ENCODE measurements at places on chromosomes 7 and 10.

- ATAC-seq, result peak; percentile 18
Observed at GRCh38 chr7:7565746-7566650, 686 bp upstream of the MIOS start.

- ATAC-seq, result no peak
Observed at GRCh38 chr10:49369216-49370162, 26.4 kb downstream of the DRGX start.

DNA sequence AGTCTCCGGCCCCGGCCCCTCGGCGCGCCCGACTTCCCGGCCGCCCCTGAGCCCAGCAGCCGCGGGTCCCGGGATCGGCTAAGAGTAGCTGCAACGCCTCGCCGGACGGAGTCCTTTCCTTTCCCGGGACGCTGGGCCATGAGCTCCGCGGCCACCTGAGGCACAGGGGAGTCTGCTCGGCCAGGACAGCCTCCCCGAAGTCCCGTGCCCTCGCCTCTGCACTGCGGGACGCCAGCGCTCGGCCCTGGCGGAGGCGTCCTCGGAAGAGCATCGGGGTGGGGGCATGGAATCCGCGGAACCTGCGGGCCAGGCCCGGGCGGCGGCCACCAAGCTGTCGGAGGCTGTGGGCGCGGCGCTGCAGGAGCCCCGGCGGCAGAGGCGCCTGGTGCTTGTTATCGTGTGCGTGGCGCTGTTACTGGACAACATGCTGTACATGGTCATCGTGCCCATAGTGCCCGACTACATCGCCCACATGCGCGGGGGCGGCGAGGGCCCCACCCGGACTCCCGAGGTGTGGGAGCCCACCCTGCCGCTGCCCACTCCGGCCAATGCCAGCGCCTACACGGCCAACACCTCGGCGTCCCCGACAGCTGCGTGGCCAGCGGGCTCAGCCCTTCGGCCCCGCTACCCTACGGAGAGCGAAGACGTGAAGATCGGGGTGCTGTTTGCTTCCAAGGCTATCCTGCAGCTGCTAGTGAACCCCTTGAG is 502 bp downstream of the SLC18A3 start:
- ATAC-seq, result no peak

DNA sequence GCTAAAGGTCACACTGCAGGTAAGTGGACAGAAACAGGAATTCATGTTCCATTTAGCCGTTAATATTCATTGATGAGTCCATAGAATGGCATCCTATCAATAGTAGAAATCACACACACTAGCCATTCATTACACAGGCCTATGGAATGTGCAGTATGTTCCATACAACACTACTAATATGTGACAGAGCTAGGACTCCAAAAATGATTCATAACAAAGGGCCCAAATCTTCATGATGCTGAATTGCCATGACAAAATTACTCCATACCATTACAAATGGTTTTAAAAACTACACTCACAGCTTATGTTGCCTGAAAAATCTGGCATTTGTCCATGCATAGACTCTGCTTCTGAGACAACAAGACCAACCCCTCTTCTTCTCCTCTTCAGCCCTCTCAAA is 549.1 kb downstream of the XPNPEP1 start:
- ATAC-seq, result no peak

DNA sequence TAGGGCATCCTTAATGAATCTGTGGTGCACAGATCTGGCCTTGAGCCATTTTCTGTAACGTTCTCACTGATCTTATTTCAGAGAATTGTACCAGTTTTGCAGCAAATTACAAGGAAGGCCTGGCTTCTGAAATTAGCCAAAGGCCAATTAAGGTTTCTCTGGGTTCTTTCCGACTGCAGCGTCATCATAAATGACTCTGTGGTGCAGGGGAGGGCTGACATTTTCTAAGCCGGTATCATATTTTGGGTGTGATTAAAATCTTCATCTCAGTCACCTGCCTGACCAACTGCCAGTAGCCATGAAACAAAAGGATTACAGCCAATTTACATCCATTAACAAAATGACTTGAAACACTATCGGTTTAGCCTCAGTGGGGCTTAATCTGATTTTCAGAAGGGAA is 363.7 kb downstream of the ADRA2A start:
- ATAC-seq, result no peak

DNA sequence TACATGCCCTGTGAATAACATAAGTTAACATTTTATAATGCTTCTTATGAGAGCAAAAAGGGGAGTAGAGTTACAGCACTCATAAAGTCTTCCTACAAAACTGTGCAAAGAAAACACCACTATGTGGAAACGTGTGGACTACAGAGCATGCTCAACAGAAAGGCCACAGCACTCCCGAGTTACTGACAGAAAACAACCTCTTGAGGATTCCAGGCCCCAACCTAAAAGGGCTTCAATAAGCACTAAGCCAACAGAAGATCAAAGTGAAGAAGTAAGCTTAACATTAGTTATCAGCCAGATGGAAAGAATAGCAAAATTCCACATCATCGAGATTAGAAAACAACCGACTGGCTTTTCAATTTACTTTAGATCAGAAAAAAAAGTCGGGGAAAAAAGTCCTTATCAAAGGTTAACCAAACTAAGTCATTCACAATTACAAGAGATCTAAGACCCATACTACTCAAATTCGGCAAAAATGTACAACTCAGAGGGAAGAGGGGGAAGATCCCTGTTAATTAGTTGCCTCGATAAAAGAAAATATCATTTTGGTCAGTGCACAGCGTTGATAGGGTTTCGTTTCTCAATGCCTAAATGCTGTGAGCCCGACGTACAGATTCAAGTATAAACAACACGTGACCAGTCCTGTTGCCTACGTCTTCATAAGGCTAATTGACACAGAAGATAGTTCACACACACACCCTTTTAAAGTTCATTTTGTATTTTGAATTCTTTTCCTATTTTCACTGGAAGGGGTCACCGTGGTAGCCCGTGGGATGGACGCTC is 1.4 kb downstream of the KBTBD2 start:
- ATAC-seq, result peak; percentile 39

DNA sequence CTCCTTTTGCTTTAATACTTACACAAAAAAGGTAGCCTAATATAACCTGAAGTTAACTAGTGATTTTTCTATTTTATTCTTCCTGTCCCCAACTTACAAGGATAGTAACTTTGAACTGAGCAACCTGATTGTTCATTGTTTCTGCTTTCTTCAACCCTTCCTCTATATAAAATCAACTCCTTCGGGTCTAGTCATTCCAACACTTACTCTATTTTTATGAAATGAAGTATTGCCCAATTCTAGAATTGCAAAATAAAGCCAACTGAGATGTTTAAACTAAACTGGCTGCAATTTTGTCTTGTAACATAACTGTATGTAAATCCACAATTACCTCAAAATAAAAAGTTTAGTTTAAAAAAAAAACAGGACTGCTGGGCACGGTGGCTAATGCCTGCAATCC is 20.3 kb upstream of the DNA2 start:
- no peak for ATAC-seq

DNA sequence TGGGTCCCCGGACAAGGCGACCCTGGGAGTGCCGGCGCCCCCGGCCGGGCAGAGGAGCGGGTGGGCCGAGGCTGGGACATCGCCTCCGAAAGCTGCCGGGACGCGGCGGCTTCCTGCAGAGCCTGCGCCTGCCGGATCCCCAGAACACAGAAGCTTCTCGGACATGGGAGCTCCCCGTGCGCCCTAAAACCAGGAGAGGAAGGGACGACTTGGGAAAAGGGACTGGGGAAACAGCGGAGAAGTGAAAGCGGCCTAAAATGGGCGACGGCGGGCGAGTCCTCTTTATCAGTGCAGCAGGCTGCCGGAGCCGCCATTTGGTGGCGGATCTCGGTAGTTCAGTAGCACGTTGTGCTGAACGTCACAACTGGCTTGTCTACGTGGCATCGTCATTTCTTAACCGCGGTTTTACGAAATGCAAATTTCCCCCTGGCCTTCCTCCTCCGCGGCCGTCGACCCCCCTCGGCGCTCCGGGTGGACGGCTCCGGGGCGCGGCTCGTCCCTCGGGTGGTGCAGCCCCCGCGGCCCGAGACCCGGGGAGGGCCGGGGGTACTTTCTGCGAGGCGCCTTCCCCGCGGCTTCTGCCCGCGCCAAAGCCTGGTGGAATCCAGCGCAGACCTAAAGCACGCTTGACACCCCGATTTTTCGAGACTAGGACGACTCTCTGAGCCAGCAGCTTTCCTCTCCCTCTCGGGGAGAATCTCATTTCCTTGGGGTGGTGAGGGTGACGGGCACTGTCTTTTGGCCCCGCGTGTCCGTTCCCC is 9.9 kb upstream of the SPAG6 start:
- peak; percentile 83 for ATAC-seq

DNA sequence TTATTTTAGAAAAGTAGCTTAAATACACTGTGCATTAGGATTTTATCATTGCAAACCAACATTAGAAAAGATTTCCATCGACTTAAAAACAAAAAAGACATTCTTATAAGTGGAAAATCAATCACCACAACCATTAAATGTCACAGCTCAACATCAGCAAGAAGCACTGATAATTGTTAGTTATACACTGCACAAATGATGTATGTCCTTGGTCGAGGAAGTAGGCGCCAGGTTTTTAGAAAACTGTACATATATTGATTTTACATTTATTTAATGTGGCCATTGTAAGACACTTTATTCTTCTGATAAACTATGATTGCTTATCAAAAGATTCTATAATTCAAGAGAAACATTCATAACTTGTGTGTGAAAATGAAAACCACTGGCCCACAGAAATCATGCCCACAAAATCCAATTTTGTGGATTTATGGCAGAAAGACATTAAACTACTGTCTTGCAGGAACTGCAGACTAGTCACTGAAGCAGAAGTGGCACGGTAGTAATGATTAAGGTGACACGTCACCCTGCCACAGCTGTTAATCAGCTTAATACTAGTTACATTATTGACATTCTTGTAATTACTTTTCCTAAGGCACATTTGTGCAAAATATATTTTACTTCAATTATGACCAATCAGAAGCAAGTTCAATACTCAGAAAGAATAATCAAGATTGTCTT is 79.4 kb downstream of the VPS41 start:
- no peak for ATAC-seq

- ATAC-seq, result no peak
Observed at GRCh38 chr7:27166531-27167505, 1.5 kb upstream of the HOXA9 start.

GRCh38 chr7:5693529-5693928 is 87.9 kb downstream of the RNF216 start:
- no peak for ATAC-seq

GRCh38 chr10:89670926-89671325 is 25.9 kb upstream of the PANK1 start:
- no peak for ATAC-seq

- ATAC-seq, result no peak
Observed at GRCh38 chr10:88980247-88980646, 10.4 kb upstream of the FAS start.

GRCh38 chr10:113473851-113474250 is 79.0 kb upstream of the HABP2 start:
- no peak for ATAC-seq

DNA sequence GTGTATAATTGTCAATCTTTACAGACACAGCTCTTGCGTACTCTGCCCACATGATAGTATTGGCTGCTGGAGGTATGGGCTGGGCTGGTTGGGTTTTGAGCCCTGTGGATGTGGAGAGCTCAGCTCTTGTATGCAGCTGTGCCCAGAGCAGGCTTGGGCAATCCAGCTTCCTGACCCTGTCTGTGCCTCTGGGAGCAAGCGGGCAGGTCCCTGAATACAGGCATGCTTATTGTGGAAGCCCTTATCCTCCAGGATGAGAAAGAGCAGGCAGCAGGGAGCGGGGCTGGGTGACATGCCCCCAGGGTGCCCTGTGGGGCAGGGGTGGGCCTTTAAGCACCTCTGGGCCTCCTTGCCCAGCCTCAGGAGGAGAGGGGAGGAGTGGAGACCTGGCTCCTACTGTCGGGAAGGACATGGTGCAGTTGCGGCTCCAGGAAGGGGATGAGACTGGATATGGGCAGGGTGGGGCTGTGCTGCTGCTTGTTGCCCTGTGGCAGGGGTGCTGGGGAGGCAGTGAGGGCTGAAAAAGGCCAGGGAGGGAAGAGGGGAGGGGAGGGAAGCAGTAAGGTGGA is 32.7 kb upstream of the SH2D4B start:
- ATAC-seq, result no peak

DNA sequence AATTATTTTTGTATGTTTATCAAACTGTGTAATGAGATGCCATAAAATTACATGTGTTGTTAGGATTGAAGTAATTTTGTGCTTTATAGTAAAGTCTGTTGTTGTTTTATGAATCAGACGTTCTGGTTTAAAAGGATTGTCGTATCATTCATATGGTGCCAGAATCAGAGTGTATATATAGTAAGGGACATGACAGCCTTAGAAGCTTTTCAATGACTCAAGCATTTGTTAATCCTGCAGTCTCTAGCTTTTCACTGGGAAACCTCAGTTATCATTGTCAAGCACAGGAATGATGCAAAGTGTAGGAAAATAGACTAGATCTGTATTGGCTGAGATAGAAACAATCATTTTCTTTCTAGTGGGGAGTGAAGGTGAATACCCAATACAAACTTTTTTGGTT is 57.5 kb downstream of the TRRAP start:
- no peak for ATAC-seq

- ATAC-seq, result no peak
Observed at GRCh38 chr10:101938305-101939007, 94.9 kb upstream of the KCNIP2 start.

DNA sequence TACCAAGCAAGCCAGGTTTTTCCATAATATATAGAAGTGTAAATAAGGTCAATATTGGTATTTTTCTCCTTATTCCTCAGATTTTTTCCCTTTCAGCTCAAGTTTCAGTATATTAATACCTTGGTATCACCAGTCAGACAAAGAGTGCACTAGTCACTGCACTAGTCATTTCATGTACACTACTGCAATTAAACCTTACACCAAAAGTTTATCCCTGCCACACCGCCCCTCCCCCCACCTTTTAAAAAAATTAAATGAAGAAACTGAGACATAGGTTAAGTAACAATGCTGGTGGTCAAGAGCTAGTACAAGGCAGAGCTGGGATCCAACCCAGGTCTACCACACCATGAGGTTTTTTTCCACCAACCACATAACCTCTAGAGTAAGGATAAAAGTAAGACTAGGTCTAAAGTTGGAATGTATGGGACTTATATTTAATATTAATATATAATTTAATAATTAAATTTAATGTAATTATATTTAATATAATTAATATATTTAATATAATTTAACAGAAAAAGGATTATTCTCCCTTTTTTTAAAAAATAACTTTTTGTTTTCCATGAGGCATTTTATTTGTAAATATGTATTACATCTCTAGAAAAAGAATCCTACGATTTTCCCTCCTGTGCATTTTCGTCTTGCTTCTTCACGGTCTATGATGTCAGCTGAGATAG is 68.5 kb downstream of the NT5C2 start:
- no peak for ATAC-seq

- no peak for ATAC-seq
Observed at GRCh38 chr7:84181628-84182027, 13.0 kb downstream of the SEMA3A start.

All from activated CD4-positive, CD25-positive, alpha-beta regulatory T cell treated with anti-CD3 and anti-CD28 coated beads, Interleukin-2, amount 50 U/mL, for 24 hours (primary cell).